Stimulated activated CD4-positive, alpha-beta T cell treated with anti-CD3 and anti-CD28 coated beads, Interleukin-15, amount 100 ng/mL, for 1 hour (primary cell): ENCODE measurements at places on chromosomes 2 and 18.

GRCh38 chr2:174794851-174795374 is 30.6 kb upstream of the CHRNA1 start:
- no peak for DNase-seq

- DNase-seq = no peak
Measured at GRCh38 chr2:120739438-120740090, 3.9 kb downstream of the GLI2 start.

DNA sequence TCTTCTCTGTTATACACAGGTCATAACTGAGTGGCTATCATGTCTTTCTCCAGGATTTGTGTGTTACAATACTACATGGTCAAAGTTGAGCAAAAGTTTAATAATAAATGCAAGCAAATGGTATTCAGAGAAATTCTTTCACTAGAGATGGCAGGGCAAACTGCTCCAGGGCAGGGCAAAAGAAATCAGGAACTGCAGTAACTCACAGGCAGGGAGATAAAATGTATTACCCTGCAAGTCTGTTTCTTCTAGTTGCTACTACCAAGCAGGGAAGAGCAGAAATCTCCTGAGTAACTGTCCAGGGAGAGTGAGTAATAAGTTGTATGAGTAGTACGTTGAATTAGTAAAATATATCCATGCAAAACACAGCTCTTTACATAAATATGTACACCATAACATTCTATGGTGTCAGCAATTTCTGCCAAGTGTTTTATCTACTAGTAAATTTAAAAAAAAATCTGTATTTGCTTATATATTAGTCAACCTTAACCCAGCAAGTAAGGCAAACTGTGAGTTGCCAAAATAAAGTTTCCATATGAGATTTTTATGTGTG is 404.1 kb downstream of the ZEB2 start:
- DNase-seq = no peak

GRCh38 chr2:154670083-154670482 is 28.4 kb upstream of the KCNJ3 start:
- no peak for DNase-seq

DNA sequence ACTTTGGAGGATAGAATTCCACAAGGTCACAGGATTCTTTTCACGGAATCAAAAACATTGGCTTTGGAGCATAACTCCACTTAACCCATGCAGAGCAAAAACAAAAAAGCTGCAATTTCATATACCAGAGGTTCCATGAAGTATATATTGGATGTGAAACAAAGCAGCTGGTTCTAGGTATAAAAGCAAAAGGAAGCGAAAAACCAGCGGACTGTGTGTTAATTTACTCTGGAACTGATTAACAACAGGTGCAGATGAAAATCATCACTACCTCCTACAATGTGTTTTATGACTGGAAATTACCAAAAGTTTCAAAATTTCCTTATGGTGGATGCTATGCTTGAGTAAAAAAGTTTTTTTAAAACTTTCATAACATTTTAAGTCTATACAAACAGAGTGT is 54.4 kb upstream of the LINC00305 start:
- DNase-seq = no peak

- no peak for DNase-seq
Measured at GRCh38 chr2:66547887-66548286, 113.0 kb downstream of the MEIS1 start.

GRCh38 chr18:903701-904100 is 970 bp upstream of the ADCYAP1 start:
- peak; percentile 14 for DNase-seq

DNA sequence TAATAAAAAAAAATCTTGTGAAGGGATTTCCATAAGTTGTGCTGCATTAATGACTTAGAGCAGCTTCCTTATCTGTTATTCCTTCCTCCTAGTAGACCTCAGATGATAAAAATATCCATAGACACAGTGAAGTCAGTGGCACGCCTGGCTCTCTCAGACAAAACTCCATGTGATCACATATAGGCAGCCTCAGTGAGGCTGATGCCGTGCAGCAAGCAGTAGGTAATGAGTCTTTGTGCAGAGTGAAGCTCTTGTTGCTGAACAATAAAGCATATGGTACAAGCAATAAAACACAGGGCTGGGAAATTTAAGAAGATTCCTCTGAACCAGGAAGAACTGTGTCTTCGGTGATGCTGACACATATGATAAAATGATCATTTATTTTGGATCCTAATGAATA is 102.7 kb downstream of the CSRNP3 start:
- DNase-seq = no peak

- DNase-seq = no peak
Measured at GRCh38 chr2:76506538-76506937, 795.8 kb upstream of the GCFC2 start.

DNA sequence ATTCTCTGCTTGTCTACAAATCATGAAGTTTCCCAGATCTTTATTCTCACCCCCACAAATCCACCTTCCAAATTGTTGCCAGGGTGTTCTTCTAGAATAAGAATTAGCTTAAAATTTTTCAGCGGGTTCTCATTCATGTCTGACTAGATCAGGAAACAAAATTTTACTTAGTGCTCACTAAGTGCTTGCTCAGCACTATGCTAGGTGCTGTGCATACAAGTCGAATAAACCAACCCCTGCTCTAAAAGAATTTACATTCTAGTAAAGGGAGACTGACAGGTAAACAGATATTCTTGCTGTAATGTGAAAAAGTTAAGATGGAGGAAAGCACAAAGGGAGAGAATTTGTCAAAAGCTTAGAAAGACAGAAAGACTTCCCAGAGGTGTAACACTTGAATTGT is 2.4 kb upstream of the FSIP2 start:
- no peak for DNase-seq

DNA sequence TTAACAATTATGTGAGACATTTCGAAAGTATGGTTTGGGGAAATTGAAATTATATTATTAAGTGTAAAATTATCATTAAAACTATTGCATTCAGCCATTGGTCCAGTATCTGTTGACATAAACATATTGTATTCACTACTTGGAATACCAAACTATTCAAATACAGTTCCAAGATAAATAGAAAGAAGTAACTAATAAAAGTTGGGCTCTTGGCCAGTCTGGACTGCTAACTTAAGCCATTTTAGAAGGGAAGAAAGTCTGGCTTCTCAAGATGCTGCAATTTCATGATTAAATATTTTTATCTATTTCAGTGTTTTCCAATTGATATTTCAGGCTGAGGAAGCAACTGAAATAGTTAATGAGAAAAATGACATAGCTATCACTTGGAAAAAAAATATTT is 109.8 kb upstream of the CHRNA1 start:
- no peak for DNase-seq
